ENCODE measurements at places on chromosomes 13 and 19. TPM values are rescaled to one million over a fixed set of nuclear protein-coding genes. Genes with fewer than 3 reads are reported as not detected.

Gene ZNF433
- 5.0 TPM for total RNA-seq

Gene MISP3
- total RNA-seq = 6.9 TPM

Gene GPC6
- 25.1 TPM for total RNA-seq

Gene ERICH4
- total RNA-seq = not detected

Gene GNG8
- not detected for total RNA-seq

All from tibial nerve (tissue), 4 donors.